ENCODE measurements at places on chromosomes 7 and 10. TPM values are rescaled to one million over a fixed set of nuclear protein-coding genes. Genes with fewer than 3 reads are reported as not detected.

The THSD7A gene
- 0.18 TPM for total RNA-seq

The TECTB gene
- not detected for total RNA-seq

The AQP1 gene
- 0.18 TPM for total RNA-seq

The ZRANB1 gene
- total RNA-seq = 24.7 TPM

The PAPOLB gene
- total RNA-seq = under 0.01 TPM

The TSPAN12 gene
- total RNA-seq = 0.72 TPM

The DLX5 gene
- total RNA-seq = not detected

The NKX2-3 gene
- not detected for total RNA-seq

The CYP3A7 gene
- total RNA-seq = not detected

The CLCN1 gene
- total RNA-seq = not detected

The AGR2 gene
- not detected for total RNA-seq

DNA sequence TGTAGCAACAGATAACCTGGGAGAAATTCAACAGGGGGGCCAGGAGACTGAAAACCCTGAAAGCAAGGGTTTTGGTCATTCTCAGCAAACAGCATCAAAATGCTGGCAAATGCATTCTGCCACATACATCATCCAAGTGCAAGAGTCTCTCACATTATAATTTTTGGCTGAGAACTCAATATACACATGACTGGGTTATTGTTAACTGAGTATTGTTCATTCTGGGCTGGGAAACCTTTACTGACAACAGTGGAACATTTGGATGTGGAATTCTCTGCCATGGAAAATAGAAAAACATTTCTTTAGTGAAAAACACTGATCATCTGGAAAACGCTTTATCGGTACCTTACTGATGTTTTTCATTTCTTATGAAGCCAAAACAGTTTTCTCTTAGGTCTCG, 73.1 kb upstream of the MET start:
- no peak for DNase-seq

GRCh38 chr7:80885757-80886156, 33.1 kb downstream of the SEMA3C start:
- no peak for DNase-seq

GRCh38 chr10:354901-355617, 219.8 kb downstream of the ZMYND11 start:
- DNase-seq = no peak

DNA sequence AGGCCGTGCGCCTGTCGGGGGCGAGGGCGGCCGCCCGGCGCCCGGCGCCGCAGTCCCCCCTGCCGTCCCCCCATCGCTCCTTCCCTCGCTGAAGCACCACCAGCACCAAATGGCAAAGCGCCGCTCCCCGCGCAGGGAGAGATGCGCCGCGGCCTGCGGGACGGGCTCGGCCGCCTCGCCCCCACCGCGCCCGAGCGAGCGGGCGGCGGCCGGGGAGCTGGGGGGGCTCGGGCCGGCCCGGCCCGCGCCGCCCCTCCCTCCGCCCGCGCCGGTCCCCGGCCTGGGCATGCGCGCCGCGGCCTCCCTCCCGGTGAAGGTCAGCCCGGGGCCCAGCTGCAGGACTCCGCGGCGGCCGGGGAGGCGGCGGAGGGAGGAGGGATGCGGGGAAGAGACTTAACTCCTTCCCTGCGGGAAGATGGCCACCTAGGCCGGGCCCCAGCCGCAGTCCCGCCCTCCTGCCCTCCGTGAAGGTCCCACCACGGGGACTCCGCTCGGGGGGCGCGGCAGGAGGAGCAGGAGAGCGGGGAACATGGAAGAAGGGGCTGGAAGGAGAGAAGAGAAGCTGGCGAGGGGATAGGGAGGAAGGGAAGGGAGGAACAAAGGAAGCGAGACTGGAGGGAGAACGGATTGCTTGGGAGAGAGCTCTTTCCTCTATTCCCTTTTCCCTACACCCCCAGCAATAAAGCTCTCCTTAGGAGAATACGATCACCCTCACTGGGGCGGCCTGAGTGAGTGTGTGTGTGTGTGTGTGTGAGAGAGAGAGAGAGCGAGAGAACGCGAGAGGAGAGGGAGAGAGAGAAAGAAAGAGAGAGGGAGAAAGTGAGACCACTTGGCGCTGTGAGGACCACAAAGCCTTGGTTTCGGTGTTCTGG, 3.4 kb upstream of the SMARCD3 start:
- peak; percentile 69 for DNase-seq

GRCh38 chr7:104993217-104993862, 20.7 kb upstream of the KMT2E start:
- DNase-seq = no peak

DNA sequence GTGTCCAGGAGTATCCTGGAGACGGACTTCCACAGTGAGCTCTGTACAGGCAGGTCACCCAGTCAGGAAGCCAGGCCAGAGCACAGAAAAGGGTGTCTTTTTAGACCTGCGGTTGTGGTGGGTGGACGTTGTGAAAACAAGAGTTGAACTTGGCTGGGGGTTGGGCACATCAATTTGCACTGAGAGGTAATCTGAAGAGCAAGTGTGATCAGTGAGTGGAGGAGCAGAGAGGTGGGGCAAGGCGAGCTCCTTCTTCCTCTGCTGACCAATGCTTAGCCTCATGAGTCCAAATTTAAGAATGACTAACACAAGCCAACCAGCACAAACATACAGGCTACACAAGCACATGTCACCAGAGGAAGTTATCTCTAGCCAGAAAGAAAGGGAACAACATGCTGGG, 310.8 kb downstream of the TCERG1L start:
- no peak for DNase-seq

GRCh38 chr7:158022601-158023000, 565.0 kb downstream of the PTPRN2 start:
- no peak for DNase-seq

DNA sequence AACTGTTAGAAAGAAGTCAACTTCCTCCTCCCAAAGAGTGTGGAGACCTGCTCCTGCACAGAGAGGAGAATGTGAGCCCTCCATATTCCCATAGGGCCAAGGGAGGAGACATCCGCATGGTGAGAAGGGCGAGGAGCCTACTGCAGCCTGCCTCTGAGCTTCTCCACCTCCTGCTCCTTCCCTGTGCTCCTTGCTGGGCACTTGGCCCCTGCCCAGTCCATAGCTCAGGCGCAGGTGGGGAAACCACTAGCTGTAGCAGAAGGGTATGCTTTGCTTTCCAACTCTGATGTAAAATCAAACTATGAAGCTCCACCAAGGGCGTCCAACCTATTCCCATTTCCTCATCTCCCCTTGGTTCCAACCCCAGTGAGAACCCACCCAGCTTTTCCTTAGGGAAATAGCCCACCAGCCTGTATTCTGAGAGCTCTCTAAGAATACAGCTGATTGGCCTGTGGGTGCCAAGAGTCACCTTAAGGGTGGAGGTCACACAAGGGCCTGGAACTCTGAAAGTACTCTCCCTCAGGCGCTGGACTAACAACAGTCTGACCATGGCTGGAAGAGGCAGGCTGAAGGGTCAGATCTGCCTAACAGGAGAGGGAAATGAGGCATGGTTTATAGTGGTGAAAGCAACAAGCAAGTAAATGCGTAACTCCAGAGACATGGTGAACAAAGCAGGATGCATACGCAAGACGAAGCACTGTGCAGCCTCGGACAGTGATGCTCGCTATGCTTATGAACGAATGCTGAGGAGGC, 13.9 kb downstream of the ZNF488 start:
- DNase-seq = no peak

DNA sequence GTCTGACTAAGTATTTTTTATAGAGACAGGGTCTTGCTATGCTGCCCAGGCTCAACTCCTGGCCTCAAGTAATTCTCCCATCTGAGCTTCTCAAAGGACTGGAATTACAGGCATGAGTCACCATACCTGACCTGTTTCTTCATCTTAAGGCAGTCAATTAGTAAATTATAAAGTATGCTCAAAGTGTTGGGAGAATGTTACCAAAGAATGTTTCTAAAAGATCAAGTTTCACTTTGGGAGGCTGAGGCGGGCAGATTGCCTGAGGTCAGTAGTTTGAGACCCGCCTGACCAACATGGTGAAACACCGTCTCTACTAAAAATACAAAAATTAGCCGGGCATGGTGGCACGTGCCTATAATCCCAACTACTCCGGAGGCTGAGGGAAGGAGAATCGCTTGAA, 117.0 kb downstream of the ALOX5 start:
- no peak for DNase-seq

DNA sequence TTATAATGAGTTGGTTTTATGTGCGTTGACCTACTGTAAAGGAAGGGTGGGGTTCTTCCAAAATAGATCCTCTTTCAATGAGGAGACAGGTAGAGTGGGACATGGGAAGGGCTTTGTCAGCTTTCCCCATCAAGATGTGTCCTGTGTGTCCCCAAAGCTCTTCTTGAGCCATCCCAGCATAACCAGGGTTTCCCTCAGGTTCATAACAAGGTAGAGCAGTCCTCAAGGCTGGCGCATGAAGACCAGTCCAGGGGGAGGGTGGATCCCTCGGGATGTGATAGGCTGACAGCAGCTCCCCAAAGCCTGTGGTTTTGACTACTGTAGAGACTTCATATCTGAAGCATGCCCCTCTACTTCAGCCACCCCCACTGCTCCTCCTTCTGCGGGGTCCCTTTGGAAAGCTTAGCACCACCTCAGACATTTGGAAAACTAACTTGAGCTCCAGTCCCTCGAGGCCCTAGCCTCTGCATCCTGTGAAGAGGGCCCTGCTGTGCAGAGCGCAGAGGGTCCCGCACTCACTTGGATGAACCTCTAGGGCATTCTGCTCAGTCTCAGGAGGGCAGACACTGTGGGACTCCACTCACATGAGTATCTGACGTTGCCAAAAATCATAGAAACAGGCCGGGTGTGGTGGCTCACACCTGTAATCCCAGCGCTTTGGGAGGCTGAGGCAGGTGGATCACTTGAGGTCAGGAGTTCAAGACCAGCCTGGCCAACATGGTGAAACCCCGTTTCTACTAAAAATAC, 1.1 kb upstream of the GIMAP8 start:
- DNase-seq = no peak

DNA sequence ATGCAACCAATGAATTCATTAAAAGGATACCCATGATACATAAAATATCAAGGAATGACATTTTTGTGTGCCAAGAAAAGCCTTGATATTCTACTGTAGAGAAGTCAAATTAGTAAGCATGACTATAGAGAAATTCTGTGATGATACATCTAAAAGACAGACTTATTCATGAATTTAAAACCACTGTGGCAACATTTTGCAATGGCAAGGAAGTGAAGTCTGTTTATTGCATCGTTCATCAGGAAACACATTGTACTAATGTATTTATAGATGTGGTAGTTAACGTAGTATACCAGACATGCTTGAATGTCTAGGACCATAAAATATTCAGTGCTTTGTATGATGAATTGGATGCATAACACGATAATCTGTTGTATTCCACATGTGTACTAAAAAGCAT, 9.3 kb upstream of the CLEC5A start:
- no peak for DNase-seq

DNA sequence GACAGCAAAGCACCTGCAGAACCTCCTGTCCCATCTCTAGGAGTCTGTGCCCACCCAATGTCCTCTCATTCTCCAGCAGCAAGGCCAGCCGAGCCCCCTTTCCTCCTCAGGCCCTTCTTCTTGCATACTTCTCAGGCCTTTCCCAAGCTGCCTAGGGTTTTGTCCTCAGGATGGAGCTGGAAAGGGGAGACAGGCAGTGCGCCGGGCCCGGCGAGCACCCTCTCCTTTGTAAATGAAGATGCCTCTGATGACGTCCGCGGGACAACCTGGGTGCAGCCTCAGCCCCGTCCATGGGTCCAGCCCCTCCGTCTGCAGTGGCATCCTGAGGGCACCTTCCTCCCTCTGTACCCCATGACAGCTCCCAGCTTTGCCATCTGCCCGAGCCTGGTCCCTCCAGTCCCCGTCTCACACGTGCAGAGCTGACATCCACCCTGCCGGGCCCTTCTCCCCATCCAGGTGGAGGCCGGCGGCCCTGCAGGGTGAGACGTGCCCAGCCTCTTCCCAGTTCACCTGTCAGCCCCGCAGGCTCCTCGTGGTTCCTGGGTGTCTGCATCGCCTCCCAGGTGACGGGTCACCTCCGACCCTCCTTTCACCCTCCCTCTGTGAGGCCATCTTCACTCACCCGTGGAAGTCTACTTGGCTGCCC, 36.4 kb downstream of the JAKMIP3 start:
- no peak for DNase-seq

GRCh38 chr10:20858292-20859124, 38.6 kb downstream of the NEBL start:
- peak; percentile 22 for DNase-seq

DNA sequence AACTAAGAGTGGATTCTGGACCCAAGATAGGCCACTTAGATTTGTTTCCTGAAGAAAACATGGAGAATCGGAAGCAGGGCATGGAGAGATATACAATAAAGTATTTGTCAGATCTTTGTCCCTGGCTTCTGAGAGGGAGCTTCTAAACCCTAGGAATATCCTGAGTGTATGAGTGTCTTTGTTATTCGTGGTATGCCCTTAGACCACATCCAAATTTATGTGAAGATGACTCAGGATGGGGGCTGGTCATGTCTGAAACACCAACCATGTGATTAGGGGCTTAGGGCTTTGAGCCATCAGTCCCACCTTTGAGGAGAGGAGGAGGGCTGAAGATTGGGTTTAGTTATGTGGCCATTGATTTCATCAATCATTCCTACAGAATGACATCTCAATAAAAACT, 69.7 kb upstream of the PLPP4 start:
- DNase-seq = no peak

GRCh38 chr7:112444505-112444904, 5.8 kb upstream of the IFRD1 start:
- no peak for DNase-seq

DNA sequence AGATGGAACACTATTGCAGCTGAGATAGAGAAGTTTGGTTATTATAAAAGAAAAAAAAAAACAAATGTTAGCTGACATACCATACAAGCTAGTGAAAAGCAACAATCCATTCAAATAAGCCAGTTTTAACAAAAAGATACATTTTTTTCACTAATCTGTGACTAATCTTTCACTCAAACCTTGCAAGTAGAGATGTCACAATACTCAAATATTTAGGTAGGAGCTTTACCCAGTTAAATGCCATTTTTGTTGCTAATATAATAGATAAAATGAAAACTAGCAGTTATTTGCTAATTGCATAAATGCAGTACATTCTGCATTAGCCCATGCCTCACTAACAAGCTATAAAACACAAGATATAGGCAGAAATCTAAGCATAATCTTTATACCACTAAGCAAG, 123.6 kb downstream of the BTAF1 start:
- peak; percentile 16 for DNase-seq

- peak; percentile 21 for DNase-seq
These were observed 148.8 kb downstream of the MBL2 start for GRCh38 chr10:52623761-52624160.

DNA sequence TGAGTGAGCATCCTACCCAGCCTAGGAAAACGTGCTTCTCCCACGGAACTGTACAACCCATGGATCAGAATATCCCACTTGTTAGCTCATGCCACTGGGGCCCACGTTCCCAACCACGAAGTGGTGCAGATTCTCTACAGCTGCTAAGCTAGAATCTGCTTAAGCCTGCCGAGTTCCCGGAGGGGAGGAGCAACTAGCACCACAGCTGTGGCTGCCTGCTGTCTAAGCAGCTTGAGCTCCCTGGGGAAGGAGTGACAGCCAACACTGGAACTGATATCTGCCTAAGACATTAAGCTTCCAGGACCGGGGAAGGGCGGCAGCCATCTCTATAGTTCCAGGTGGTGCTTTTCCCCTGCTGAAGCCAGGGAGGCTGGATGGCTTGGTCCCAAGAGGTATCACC, 334.7 kb upstream of the CHRM2 start:
- no peak for DNase-seq

Data from IMR-90 (cell line).